Stimulated activated CD4-positive, alpha-beta T cell treated with anti-CD3 and anti-CD28 coated beads, Interleukin-4, amount 100 ng/mL, for 48 hours (primary cell): ENCODE measurements at places on chromosomes 7 and 10.

DNA sequence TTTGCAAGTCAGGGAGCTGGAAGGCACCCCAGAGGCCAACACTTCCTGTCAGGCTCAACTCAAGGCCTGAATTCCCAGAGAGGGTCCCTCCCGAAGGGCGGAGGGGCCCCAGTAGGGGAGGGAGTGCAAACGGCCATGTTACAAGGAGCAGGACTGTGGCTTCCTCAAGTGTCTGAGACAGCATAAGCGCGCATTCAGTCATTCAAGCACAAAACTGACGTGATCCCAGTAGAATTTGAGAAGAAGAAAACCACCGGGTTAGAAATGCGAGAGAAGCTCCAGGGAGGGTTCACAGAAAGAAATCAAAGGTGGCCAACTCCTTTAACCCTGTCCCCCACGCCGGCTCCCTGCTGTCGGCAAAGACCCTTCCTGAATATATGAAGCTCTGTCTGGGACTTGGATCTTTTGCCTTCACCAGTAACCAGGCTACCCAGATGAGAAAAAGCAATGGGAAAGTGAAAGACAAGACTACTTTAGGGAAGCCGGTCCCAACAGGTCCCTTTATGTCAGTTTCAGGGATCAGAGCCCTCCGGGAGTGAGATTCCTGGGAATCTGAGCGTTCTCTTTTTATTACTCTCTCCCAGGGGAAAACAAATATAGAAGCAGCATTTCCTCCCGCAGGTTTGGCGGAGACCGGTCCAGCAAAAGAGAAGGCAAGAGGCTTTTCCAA, 1.3 kb downstream of the AFAP1L2 start:
- DNase-seq: no peak

DNA sequence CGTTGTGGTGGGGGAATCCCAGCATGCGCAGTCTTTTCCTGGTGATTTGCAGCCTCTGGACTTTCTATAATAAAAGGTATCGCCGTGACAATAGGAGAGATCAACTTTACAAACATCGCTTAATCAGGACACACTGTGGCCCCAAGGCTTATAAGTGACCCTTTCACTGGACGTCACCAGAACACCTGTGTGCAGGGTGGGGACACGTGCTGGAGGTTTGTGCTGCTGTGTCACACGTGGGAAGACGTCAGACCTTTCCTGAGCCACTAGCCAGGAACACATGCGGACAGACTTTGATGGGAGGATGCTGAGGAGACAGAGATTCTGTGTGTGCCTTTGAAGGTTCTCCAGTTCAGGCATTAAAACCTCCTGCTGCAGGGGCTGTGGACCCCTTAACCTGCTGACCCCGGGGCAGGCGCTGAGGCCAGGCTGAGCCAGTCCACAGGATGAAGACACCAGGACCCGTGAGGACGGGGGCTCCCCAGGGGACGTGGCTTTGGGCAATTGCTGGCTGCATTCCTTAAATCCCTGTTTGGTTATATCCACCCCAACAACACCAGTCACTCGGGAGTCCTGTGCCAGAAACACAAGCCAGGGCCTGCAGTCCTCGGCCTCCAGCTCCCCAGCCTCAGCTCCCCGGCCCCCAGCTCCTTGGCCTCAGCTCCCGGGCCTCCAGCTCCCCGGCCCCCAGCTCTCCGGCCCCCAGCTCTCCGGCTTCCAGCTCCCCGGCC, 183.4 kb downstream of the PTPRN2 start:
- no peak for DNase-seq

DNA sequence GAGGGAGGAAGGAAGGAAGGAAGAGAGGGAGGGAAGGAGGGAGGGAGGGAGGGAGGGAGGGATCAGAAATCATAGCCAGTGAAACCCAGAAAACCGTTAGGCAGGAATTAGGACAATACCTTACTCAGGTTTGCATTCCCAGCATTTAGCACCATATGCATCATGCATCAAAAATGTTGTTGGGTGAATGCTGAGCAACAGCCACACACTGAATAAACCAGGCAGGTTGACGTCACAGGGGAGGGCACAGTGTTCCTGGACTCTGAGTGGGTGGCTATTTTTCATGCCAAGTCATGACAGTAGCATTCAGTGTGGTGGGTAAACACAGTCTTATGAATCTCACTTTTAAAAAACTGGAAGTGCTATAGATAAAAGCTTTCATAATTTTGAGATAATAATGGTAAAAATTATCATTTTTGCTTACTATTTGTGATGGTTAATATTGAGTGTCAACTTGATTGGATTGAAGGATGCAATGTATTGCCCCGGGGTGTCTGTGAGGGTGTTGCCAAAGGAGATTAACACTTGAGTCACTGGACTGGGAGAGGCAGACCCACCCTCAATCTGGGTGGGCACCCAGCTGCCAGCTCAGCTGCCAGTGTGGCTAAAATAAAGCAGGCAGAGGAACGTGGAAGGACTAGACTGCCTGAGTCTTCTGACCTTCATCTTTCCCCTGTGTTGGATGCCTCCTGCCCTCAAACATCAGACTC, 199.1 kb upstream of the PRKCQ start:
- DNase-seq: no peak

DNA sequence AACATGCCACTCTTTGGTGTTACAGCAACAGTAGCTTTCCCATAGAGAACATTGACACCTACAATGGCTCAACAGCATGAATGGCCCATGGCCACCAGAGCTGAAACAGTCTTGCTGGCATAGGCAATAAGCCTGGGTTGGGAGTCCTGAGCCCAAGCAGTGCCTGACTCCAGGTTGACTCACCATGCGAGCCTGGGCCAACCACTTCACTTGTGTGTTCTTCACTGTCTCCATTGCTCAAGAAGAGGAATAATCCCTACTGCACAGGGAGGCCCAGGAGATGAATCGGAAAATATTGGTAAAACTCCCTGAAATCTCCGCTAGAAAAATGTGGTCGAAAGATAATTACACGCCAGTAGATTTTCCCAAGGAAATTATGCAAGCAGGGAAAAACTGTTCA, 89.2 kb upstream of the INHBA start:
- no peak for DNase-seq

DNA sequence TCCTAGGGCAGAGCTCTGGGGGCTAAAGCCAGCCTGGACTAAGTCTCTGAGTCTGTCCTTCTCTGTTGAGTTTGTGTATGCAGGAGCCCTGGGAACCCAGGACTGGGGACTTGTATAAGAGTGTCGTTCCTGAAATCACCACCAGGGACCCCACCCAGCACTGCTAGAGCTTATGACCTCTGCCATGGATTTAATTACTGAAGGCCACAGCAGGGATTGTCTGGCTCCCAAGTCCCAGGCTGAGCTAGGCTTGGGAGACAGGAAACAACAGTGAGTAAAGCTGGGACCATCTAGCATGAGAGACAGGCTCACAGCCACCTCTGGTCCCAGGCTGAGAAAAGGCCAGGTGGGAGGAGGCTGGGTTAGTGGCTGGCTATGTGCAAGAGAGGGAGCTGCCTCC, 1.4 kb upstream of the TSPAN15 start:
- peak; percentile 32 for DNase-seq

DNA sequence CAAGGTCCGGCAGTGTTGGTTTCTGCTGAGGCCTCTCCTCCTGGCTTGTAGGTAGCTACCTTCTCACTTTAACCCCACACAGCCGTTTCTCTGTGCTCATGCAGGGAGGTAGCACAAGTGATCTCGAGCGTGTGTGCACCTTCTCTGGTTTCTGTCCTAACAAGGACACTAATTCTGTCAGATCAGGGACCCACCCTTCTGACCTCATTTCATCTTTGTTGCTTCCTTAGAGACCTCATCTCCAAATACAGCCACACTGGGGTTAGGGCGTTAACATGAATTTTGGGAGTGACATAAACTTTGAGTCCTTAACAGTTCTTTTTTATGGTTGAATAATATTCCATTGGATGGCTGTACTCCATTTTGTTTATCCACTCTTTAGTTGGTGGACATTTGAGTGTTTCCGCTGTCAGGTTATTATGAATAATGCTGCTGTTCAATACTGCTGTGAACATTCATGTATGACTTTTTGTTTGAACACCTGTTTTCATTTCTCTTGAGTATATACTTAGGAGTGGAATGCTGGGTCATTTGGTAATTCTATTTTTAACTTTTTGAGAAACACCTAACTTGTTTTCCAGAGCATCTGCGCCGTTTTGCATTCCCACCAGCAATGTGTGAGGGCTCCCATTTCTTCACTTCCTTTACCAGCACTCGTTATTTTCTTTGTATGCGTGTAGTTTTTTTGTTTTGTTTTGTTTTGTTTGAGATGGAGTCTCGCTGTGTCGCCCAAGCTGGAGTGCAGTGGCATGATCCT, 57.5 kb downstream of the LCOR start:
- DNase-seq: no peak

- no peak for DNase-seq
These were observed 97.2 kb downstream of the PODXL start for GRCh38 chr7:131459256-131459655.

- DNase-seq: no peak
These were observed 26.4 kb downstream of the KCNMA1 start for GRCh38 chr10:77611221-77611620.

- no peak for DNase-seq
These were observed 71.6 kb upstream of the GRID1 start for GRCh38 chr10:86438091-86438749.

DNA sequence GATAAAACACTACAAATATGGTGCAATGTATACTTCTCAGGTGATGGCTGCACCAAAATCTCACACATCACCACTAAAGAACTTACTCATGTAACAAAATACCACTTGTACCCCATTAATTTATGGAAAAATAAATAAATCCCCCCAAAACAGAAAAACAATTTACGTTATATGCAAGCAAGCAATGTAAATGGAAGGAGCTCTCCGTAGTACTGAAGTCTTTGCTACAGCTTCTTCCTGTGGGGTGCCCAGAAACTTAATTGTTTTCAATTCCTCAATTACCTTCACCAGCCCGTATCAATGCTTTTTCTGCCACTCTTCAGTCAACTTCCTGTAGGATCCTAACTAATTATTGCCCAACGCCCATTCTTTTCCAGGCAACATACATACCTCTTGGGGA, 138.1 kb downstream of the RELN start:
- no peak for DNase-seq

DNA sequence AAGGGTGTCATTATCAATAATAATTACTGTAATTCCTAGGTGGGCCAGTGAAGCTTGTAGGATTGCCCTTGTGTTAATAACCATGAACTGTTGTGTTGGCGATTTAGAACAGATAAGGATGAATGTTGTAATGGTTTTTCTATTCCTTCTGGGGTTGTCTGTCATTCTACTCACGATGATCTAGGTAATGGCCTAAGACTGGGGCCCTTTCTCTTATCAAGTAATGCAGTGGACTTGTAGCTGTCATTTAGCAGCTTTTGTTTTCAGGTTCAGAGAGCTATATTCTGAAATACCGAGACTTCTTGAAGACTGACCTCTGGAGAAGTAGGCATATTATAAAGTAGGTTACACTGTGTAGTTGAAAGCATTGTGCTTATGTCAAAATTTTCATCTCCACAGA, 110.2 kb downstream of the TAF3 start:
- DNase-seq: no peak

DNA sequence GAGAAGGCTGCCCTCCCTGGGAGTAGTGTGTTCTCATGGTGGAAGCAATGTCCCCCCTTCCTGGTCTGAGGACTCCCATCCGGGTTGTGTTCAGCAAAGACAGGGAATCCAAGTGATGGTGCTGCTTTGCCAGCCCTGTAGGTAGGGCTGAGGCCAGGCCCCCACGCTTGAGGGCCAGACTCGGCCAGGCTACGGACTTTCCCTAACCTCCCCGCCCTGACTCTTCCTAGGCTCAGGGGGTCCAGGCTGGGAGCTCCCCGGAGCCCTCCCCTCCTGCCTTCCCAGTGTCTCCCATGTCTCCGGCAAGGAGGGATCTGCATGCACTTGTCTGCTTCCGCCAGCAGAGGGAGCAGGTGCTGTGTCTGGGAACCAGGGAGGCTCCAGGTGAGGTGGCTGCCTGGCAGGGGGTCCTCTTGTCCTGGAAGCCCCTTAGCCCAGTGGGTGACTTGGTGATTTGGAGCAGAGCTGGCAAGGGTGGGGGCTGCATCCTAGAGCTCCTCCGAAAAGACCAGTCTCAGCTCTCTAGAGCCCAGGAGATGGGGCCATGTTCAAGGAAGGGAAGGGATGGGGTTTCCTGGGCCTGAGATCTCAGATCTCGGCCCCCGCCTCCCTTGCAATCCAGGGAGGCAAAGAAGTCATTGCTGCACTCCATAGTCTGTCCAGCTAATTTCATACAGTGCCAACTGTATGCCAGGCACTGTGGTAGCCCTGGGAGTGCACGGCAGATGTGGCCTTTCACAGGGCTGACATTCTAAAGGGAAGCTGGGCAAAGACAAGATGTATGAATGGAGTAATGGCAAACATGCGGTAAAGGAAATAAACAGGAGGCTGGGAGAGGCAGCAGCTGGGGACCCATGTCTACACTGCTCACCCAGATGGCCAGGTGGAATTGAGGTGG, 20.3 kb upstream of the SFRP5 start:
- DNase-seq: peak; percentile 59

DNA sequence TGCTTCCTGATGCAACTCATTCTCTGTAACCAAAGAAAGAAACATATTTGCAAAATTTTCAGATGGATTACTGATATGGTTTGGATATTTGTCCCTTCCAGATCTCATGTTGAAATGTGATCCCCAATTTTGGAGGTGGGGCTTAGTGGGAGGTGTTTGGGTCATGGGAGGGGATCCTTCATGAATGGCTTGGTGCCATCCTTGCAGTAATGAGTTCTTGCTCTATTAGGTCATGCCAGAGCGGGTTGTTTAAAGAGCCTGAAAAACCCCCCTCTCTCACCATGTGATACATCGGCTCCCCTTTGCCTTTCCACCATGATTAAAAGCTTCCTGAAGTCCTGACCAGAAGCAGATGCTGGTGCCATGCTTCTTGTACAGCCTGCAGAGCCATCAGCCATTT, 43.8 kb upstream of the PRKG1 start:
- DNase-seq: no peak

- no peak for DNase-seq
These were observed 54.4 kb upstream of the TMEM273 start for GRCh38 chr10:49242604-49243003.

DNA sequence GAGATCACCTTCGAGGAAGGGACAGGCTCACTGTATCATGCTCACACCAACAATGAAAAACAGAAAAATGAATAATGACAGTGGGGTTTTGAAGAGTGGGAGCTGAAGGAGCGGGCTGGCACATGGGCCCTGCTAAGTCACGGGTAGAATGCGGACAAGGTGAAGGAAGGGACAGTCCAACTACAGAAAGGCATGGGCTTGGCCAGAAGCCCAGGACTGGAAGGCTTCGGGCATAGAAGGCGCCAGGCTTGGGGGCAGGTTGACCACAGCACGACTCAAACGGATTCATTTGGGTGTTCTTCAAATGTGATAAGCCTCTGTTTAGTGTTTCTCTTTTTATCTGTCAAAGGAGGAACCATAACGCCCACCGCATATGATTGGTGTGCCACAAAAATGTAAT, 509.5 kb downstream of the CCSER2 start:
- no peak for DNase-seq

- DNase-seq: no peak
These were observed 74.0 kb upstream of the ST8SIA6 start for GRCh38 chr10:17528306-17528862.

GRCh38 chr7:106317971-106318370, 33.2 kb upstream of the NAMPT start:
- no peak for DNase-seq

- DNase-seq: no peak
These were observed 52.7 kb downstream of the HIPK2 start for GRCh38 chr7:139725077-139725476.
